ENCODE measurements at places on chromosomes 4 and X.
A peak's percentile ranks its signal among the peaks of the same experiment; 100 is the strongest.

DNA sequence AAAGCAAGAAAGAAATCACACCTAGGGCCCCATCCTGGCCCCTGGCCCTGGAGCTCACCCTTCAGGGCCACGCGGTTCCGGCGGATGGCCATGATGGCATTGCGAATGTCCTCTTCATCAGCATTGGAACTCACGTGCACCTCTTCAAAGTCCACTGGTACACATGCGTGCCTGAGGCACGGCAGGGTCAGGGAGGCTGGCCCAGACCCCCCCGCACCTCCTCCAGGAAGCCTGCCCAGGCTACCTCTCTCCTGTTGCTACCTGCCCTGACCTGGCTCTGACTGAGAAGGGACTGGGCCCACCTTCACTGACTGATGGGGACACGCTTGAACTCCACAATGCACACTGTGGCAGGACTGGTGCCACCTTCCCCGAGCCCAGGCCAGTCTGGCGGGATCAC is 4.5 kb downstream of the IDH3G start:
- DNase-seq = no peak

- no peak for DNase-seq
These were observed 125.4 kb downstream of the BCOR start for GRCh38 chrX:39972340-39972739.

- no peak for DNase-seq
These were observed 17.7 kb downstream of the SLC25A31 start for GRCh38 chr4:127747883-127748282.

DNA sequence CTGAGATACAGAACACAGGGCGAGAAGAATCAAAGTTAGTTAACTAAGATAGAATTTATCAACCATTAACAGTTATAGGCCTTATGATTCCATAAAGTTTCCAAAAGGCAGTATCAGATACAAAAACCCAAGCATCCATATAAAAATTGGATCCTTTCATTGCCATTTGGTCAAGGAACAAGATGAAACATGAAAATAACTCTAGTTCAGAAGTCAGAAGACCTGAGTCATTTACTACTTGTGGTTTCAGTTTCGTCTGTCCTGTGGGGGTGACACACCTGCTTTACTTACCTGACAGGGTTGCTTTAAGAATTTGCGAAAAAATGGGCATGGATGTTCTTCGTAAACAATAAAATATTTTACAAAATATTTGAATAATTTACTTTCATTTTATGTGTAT is 130.8 kb downstream of the ANAPC10 start:
- no peak for DNase-seq

GRCh38 chr4:55615008-55615407 is 21.1 kb downstream of the NMU start:
- no peak for DNase-seq

GRCh38 chr4:68175562-68176155 is 46.0 kb upstream of the TMPRSS11F start:
- no peak for DNase-seq

- no peak for DNase-seq
These were observed 17.0 kb downstream of the GPAT3 start for GRCh38 chr4:83552924-83553323.

DNA sequence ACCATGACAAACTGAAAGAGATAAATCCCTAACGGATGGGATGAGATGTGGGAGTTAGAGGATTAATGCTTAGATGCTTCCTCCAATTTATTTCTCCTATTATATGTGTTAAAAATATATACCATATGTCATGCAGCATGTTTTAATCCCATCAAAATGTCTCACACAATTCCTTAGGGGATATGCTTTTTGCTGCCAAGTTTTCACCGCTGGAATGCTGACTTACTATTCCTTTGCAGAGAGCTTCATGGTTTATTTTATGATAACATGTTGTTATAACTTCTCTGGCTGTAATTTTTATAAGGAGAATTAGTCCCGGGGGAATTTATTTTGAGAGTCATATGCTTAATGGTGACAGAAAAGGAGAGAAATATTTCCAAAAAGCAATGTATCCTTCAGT is 670.3 kb downstream of the IL1RAPL1 start:
- no peak for DNase-seq

DNA sequence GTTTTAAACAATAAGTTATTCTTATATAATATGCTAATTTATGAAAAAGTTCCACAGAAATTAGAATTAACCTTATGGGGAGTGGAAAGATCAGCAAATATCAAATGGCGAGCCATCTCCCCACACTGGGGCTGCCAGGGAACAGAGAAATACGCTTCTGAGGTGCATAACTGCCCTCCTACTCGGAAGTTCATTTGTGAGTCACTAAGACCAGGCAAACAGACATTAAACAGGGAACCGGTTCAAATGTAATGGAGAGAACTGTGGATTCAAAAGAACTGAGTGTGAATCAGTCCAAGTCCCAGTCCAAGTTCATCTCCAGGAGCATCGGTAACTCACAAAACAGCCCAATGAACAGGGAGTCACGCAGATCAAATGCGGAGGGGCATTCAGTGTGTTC is 11.4 kb upstream of the S100G start:
- DNase-seq = no peak

GRCh38 chrX:153875391-153876111 is 10.4 kb downstream of the L1CAM start:
- peak; percentile 55 for DNase-seq

GRCh38 chr4:111230265-111230664 is 607.4 kb upstream of the PITX2 start:
- no peak for DNase-seq

DNA sequence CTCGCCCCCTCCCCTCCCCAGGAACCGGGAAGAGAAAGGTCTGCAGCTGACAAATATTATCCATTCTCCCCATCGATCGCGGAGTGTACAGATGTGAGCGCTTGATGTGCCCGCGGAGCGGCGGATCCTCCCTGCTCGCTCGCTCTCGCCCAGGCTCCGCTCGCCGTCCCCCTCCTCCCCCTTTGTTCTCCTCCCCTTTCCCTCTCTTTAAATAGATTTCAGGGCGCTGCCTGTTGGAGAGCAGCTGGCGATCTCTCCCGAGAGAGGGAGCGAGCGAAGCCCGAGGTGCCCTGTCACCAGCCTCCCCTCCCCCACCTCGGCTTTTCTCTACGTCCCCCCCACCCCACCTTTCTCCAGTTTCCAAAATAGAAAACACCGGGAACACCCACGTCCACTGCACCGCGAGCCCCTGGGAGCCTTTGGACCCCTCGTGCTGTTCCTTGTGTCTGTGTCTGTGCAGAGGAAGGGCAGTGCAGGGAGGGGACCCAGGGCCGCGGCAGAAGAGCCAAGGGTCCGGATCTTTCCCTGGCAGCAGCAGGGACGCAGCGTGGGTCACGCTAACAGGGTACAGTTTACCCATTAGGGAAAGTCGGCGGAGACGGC is 56.6 kb upstream of the BCOR start:
- no peak for DNase-seq

DNA sequence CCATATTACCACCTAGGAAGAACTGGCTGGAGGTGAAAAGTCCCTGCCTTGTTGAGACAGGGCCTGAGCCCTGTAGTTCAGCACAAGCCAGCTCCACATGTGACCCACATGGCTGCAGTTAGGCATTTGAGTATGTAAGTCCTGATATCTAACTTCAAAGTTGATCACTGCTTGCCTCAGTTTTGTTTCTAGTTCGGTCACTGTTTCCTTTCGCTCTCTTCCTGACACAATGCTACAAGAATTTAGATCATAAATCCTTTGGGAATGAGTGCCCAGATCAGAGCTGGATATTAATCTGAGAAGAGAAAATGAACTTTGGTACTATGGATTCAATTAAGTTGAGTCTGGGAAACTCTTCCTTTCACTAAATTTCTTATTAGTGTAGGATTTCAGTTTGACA is 48.4 kb downstream of the AKAP4 start:
- no peak for DNase-seq

DNA sequence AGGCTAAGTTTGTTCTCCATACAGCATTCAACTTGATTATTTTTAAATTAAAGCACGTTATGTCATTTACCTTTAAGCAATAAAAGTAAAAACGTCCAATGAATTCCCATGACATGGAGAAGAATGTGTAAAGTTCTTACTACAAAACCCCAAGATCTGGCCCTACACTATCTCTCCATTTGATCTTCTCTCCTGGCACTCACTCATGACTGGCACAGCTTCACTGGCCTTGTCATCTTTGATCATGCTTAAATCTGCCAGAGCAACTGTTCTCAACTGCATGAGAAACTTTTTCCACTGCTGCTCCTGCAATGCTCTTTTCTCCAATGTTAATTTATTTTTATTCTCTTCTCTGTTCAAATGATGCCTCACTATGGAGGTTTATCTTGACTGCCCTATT is 1109.0 kb upstream of the IGFBP7 start:
- DNase-seq = no peak

DNA sequence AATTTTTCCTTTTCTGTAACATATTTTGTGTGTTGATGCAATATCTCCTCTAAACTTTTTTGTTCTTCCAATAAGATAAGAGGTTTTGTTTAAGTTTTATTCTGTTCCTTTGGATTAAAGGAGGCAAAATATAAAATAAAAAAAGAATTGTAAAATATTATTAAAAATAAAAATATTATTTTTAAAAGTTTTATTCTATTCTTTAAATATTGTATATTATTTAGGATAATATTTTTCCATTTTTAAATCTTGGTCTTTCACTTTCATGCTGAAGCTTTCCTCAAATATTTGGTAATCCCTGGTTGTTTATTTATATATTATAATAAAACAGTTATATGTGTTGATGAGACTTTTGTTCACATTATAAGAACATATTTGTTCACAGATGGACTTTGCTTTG is 187.9 kb upstream of the PDE5A start:
- DNase-seq = no peak

- DNase-seq = no peak
These were observed 4.6 kb upstream of the SOWAHD start for GRCh38 chrX:119753639-119754257.

DNA sequence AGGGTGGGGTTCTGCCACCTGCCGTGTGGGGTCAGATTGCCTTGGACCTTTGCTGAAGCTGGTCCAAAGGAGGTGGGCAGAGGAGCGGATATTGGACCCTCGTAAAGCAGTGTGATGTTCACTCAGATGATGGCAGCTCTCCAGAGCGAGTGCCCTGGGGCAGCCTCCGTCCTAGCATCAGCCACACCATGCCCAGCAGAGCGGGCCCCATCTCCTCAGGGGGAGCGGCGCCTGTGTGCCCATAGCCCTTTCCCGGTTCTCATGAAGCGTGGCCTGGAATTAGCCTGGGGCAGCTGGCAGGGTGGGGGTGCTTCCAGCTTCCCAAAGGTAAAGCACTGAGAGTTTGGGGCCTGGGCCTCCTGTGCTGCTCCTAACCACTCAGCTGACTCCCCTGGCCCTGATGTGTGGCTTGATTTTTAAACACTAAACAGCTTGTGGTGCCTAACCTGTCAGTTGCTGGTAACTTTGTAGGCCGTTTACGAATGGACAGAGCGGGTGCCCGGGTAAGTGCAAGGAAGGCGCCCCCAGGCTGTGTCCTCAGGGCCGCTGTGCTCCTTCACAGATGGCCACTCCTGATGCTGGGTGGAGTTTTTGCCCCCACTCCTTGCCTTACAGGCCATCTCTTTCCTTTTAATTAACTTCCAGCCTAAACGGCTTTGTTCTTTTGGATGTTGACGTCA is 36.0 kb downstream of the NOP14 start:
- DNase-seq = no peak

DNA sequence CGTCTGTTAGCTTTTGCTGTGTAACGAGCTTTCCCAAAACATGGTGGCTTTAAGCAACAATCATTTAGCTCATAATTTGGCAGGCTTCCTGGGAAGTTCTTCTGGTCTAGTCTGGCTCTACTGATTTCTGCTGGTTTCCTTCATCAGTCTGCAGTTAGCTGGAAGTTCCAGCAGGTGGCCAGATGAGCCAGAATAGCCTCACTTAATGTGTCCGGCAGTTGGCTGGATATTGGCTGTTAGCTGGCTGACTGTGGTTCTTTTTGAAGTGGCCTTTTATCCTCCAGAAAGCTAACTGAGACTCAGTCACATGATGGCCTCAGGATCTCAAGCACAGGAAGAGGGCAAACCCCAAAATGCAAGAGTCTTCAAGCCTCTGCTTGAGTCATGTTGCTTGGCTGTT is 34.9 kb downstream of the FTHL17 start:
- DNase-seq = no peak

DNA sequence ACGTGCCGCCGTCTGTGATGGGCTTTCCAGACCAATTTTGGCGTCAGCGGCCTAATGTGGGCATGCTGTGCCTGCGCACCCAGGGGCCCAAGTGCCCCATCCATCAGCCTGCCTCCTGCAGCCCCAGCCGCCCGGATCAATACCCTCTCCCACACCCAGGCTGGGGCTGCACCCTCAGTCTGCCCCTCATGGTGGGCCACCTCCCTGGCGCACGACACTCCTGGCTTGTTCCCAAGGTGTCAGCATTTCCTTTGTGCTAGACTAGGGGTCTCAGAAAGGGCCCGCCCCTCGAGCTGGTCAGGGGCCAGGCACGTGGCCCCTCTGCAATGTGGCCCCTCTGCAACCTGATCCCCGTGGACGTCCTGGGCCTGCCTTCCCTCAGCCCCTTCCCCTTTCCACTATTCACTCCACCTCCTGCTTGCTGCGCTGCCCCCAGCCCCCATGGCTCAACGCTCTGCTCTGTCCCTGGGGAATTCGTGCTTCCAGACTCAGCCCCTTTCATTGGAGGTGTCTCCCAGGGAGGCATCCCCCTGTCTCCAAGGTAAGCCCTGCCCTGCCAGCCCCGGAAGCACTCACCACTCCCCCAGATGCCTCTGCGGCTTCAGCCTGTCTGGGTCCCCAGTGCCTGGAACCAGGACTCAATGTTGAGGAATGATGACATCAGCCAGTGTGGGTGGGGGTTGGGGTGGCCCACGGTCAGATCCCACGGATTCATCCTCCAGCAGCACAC is 130.8 kb downstream of the HMX1 start:
- DNase-seq = no peak

DNA sequence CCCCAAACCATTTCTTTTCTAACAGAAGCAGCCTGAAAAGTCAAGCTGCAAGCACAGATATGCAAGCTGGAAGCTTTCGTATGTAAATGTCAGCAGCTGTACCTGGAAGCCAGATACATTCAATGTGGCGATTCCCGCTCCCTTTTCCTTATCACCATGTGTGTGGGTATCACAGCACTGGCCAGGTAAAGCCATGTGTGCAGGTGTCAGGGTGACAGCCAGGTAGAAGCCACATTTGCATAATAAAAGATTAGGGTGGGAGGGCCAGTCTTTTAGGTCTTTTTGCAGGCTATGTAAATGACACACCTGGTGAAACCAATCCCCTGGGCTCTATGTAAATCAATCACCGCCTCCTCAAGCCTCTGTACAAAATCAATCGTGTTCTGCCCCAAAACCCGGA is 50.1 kb downstream of the RXFP1 start:
- no peak for DNase-seq

- no peak for DNase-seq
These were observed 109.2 kb downstream of the FHDC1 start for GRCh38 chr4:153045111-153045982.

Data from stimulated activated CD8-positive, alpha-beta memory T cell treated with anti-CD3 and anti-CD28 coated beads, Interleukin-7, amount 100 ng/mL, for 1 hour (primary cell).